ENCODE measurements at places on chromosomes 5 and 9.

DNA sequence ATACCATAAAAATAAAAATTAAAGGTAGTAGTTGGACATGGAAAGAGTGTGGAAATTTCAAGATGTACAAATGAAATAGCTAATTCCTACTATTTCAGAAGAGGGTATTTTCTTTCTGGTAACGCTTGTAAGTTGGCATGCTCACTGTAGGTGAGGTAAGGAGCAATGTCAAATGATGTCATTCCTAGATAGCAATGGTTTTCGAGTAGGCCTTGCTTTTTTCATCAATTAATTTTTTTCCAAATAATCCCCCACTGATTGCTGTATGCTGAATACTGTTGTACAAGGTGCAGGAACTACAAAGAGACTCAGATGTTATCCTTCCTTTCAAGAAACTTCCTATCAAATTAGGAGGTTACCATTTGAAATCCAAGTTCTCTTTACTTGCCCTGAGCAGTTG lies 928 bp upstream of the SELENOP start:
- DNase-seq = no peak

DNA sequence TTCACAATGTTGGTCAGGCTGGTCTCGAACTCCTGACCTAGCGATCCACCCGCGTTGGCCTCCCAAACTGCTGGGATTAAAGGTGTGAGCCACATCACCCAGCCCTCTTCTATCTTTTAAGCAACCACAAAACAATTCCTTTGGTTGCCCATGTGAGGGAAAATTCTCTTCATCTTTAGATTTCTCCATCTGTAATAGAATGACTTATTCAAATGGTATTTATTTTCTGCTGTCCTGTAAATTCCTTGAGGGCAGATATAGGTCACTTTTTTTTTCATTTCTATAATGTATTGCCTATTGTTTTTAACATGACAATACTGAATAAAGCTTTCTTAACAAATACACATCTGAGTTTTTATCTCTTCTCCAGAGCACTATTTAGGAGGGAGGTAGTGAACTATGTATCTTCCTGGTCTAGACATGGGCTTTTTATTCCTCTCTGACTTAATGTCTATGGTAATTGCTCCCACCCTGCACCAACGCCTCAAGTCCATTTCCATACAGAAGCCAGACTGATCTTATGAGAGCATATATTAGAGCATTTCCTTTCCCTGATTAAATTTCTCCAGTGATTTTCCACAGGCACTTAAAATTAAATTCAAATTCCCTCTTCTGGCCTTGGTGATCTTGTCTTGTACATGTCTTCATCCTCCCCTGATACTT lies 595.6 kb downstream of the CAAP1 start:
- no peak for DNase-seq

DNA sequence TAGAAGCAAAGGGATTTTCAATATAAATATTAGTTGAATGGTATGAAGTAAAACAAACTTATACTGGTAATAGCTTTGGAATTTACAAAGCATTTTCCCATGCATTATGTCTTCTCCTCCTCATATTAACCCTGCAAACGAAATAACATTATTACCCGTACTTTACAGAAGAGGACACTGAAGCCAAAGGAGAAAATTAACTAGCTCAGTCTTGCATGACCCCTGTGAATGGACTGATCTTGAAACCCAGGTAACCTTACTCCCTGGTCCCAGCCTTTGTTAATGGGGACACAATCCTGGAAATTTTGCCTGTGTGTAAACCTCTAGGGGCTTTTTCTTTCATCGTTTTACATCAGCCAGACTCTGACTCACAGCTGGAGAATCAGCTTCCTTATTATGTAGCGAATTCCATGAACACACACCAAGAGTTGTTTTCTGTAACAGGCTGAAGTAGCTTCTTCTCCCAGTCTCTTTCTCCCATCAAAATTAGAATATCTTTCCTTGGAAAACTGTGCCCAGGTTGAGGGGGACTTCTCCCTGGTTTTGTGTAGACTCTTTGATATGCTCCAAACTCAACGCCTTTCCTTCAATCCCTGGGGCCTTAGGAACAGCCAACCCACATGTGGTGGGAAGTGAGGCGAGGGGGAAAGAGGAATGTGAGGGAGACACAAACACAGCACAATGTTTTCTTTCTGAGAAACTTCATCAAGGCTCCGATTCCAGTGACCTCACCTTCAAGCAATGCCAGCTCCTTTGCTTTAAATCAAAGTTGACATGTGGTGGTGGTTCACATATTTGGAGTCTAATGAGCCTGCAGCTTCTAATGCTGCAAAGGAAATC lies 480.9 kb upstream of the PAPPA start:
- no peak for DNase-seq

GRCh38 chr5:14767735-14768507 lies 103.4 kb downstream of the OTULIN start:
- DNase-seq = no peak

DNA sequence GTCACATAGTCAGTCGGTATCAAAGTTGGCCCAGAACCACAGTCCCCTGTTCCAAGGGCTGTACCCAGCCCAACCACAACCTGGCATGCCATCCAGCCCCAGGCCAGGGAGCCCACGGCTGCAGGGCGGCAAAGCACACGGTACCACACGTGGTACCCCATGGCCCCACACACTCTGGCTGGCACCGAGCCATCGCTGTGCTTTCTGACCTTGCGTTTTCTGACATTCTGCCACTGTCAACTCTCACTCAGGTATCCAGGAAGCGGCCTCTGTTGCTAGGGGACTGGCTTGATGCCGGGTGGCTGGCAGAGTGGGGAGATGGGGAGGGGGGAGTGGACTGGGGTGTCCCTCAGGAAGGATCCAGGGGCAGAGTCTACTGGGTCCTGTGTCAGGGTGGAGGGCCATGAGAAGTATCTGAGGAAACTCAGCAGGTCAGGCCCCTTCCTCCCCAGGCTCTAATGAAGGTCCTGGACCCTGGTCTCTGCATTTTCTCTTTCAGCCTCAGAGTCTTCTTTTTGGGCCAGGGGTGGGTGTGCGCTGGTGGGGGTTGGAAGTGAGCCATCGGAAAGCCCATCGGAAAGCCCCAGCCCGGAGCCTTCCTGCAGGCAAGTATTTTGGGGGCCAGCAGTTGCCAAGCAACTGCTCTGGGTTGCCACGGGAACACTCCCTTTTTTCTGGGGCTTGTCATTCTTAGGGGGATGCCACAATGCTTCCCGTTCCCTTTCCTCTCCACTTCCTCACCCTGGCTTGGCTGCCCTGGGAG lies 21.0 kb upstream of the RALGDS start:
- DNase-seq = peak; percentile 62

- DNase-seq = no peak
Measured at GRCh38 chr9:6833518-6834192, 75.9 kb downstream of the KDM4C start.

DNA sequence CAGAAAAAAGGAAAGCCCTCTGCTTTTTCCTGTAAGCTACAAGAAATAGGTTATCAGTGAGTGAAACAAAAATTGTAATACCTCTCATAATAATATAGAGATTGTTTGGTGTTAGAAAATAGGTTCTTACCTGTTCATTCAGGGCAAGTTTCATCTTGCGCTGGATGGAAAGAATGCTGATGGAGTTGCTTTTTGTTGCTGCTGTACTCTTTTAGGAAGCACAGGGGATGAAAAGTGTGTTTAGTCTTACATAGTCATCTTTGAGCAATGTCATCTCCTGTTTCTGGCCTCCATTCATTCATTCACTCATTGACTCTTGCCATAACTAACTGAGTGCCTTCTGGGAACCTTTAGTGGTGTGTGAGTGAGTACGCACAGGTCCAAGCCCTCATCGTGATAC lies 6.4 kb downstream of the ENTREP1 start:
- DNase-seq = no peak

- DNase-seq = peak; percentile 10
Measured at GRCh38 chr5:79236970-79237739, 1.2 kb downstream of the JMY start.

GRCh38 chr5:28104080-28104479 lies 1065.7 kb upstream of the CDH9 start:
- no peak for DNase-seq

DNA sequence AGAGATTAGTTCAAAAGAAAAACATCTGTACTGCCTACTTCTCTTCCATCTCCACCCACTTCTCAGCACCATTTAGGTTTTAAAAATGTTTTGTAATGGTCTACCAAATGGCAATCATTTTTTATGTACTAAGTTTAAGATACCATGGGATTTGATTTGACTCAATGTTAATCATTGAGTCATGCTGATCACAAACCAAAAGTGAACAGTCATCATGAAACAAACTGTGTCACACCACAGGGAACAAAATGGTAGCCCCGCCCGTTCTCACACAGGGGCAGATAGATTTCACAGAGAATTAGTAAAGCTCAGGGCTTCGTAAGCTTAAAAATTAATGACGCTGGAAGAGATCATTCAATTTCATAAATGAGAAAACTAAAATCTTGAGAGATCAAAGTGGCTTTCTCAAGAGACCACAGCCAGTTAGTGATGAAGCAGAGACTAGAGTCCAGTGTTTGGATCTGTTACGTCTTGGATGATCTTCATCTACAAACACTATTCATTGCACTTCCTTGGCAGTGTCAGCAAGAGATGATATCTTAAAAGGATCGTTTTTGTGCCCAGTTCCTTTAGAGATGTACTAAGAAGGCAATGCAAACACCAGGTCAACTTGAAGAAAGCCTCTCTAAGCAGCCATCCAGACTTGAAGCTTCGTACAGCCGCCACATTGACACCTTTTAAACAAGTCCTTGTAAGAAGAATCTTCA lies 33.9 kb upstream of the TRIO start:
- peak; percentile 13 for DNase-seq

- DNase-seq = no peak
Measured at GRCh38 chr9:120980951-120981350, 54.4 kb upstream of the TRAF1 start.

DNA sequence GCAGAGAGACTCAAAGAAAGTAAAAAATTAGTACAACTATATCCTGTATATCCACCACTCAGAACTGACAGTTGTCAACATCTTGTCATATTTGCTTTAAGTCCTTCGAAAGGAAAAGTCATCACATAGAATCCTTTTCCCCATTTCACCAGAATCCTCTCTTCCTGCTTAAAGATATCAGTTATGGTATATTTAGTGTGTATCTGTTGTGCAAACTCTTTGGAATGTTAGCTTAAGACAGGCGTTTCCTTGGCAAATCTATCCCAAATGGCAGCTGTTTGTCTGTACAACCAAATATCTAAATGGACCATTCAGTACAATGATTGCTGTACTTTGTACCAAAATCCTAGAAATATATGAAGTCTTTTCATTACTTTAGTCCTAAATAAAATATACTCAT lies 98.5 kb downstream of the ITGA1 start:
- DNase-seq = no peak

DNA sequence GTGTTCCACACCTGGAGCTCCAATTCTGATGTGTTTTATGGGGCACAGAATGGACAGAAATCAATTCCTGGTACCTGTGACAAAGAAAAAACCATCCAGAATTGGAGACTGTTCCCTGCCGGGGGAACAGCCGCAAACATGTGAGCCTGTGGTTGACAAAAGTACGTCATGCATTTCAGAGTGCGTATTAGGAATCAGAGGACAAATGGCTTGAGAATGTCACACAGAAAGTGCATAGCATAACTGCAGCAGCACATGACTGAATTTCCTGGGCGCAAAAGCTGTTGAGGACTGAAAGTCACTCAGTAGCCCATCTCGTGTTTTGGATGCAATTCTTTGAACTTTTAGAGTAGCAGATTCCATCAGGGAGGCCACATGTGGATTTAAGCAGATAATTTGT lies 85.1 kb downstream of the TRIO start:
- DNase-seq = no peak

DNA sequence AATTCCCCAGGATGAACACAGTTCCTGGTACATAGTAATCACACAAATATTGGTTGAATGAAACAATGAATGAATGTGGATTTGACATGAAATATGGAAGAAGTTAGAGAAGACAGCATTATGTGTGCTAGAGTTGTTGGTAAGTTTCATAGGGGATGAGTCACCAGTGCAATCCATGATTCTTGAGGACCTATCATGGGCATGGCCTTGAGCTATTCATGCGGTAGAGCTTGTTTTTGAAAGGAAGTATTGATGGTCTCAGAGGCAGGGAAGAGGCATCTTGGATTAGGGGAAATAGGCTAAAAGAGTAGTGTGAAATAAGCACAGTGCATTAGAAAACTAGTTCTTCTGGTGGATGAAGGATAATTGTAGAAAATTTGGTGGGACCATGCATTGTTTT lies 22.1 kb downstream of the SPATA31D1 start:
- DNase-seq = no peak

- DNase-seq = no peak
Measured at GRCh38 chr5:32507738-32508434, 63.3 kb upstream of the ZFR start.

GRCh38 chr5:44051591-44051990 lies 337.6 kb downstream of the FGF10 start:
- no peak for DNase-seq

DNA sequence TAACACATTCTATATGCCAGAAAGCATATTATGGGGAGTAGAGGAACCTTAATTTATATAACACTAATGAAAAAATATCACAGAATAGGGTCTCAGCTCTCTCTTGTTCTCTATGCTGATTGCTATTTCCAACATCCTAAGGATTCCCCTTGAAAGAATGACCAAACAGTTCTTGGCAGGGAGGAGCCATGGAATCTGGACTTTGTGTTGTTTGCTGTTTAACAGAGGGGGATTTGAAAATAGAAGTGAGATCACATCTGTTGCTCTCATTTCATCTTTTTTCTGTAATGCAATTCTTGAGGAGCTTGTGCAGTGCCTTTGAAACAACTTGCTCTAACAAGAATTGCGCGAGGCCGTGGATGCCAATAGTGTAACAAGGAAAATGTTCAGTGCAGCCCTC lies 755.3 kb downstream of the TLE1 start:
- no peak for DNase-seq

DNA sequence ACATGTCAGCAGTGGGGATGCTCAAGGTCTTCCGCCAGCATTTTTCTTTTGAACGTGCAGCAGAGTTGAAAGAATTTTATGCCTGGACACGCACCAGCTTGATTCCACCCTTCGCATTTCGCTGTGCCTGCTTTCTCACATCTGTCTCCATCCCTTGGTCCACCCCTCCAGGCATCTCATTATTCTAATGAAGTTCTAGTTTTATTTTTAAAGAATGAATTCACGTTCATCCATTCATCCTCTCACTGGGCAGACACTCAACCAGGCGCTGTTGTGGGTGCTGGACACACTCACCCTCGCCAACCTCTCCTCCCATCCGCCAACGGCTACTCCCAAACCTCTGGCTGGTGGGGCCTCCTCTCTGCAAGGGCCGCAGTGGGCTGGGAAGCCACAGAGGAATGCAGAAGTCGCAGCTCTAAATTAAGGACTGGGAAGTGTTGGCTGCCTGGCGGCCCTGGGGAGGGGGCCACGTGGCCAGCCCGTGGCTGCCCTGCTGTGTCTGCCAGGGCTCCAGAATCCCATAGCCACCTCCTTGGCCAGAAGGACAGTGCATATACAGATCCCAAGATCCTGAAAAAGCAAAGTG lies 6.7 kb downstream of the SUSD3 start:
- no peak for DNase-seq

All from stimulated activated CD8-positive, alpha-beta memory T cell treated with anti-CD3 and anti-CD28 coated beads, Interleukin-4, amount 100 ng/mL, for 24 hours (primary cell).